ENCODE measurements at places on chromosomes 2 and 18.

DNA sequence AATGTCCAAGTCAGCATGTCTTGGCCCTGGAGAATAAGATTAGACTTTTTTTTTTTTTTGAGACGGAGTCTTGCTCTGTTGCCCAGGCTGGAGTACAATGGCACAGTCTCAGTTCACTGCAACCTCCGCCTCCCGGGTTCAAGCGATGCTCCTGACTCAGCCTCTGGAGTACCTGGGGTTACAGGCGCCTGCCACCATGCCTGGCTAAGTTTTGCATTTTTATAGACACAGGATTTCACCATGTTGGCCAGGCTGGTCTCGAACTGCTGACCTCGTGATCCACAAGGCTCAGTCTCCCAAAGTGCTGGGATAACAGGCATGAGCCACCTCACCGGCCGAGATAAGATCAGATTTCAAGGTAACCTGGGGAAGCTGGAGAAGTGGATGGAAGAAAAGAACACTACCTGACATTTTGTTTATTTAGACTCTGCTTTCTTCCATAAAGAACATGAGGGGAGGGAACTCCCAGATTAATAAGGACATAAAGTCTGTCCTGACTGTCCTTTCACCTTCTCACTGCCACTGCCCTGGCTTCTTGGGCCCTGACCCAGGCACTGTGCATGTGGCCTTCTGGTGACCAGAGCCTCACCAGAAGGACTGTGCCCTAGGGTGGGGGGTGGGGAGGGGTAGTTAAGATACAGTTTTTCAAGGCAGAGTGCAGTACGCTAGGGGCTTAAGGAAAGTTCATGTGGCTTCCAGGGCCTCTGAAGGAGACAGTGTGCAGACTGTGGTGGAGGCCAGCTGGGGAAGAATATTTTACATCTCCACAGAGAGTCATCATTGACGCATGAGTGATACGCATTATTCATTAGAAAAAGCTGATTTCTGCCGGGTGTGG, 4.8 kb upstream of the IMPA2 start:
- no peak for DNase-seq

- no peak for DNase-seq
Observed at GRCh38 chr2:47070155-47070919, 84.8 kb downstream of the STPG4 start.

DNA sequence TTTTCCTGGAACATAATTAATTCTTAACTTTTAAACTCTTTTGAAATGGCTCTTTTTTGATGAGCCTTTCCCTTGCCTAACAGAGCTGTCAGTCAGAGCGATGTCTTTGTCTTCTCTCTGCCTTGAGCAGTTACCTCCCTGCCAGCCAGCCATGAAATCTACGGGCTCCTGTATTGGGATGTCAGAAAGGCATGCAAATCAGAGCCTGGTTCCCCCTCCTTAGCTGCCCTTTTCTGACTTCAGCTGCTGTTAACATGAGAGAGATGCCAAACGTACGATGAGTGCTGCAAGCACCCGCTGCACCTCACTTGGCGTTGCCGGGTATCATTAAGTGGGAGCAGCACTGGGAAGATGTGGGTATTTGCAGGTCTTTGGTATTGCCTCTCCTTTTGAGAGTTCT, 131.4 kb upstream of the BOD1L2 start:
- no peak for DNase-seq

DNA sequence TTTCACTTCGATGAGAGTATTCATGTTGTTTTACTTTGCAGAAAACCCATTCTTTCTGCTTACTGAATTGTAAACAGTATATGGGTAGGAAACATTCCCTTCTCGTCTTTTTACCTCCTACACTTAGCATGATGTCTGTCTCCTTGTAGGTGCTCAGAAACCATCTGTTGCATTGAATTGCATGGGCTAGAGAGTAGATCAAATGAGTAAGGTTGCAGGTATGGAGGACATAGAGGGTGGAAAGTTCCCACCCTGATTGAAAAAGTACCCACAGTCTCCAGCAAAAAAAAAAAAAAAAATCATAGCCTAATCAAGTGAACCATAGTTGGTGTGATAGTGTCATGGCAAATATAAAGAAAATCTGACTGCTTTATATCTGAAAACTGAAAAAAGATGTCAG, 1.7 kb downstream of the CYTIP start:
- peak; percentile 58 for DNase-seq

- DNase-seq = no peak
Observed at GRCh38 chr2:232133078-232133477, 171.6 kb downstream of the DIS3L2 start.

DNA sequence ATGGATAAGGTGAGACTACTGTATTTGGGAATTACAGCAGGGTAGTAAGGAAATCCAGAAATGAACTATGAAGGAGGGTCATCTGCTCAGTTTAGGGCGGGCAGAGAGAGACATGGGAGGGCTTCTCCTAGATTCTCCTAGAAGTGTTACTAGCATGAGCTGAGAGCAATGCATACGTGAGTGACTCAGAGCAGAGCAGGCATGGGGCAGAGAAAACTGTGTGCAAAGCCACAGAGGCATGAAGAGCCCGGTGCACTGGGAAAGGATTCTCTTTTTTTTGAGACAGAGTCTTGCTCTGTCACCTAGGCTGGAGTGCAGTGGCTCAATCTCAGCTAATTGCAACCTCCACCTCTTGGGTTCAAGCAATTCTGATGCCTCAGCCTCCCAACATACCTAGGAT, 116.2 kb downstream of the SOCS6 start:
- DNase-seq = no peak

DNA sequence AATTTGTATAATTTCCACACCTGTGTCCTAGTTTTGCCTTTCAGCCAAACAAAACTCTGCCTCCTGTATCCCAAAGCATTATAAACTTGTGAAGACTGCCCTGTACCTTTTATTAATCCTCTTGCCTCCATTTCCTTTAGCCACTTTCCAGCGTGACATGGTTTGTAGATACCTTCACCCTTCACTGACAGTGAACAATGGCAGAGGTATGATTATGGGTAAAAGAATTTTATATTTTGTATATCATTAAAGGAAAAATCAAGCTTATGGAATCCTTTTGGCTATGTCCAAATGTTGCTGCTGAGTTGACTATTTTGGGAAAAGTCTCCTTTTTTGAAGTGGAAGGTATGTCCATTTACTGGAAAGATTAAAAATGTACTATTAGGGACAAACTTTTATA, 251.7 kb downstream of the HNMT start:
- no peak for DNase-seq

DNA sequence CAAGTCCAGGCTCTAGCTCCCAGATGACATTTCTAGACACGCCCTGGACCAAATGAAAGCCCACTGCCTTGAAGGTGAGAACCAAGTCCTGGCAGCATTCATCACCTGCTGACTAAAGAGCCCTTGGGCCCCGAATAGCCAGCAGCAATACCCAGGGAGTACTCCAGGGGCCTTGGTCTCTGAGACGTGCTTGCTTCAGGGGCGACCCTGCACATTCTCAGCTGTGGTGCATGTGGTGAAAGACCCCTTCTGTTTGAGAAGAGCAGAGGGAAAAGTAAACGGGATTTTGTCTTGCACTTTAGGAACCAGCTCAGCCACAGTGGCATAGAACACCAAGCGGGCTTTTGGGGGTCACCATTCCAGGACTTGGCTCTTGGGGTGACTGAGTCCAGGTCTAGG, 260.5 kb upstream of the MYT1L start:
- no peak for DNase-seq

- no peak for DNase-seq
Observed at GRCh38 chr2:201320701-201321100, 36.4 kb downstream of the FLACC1 start.

DNA sequence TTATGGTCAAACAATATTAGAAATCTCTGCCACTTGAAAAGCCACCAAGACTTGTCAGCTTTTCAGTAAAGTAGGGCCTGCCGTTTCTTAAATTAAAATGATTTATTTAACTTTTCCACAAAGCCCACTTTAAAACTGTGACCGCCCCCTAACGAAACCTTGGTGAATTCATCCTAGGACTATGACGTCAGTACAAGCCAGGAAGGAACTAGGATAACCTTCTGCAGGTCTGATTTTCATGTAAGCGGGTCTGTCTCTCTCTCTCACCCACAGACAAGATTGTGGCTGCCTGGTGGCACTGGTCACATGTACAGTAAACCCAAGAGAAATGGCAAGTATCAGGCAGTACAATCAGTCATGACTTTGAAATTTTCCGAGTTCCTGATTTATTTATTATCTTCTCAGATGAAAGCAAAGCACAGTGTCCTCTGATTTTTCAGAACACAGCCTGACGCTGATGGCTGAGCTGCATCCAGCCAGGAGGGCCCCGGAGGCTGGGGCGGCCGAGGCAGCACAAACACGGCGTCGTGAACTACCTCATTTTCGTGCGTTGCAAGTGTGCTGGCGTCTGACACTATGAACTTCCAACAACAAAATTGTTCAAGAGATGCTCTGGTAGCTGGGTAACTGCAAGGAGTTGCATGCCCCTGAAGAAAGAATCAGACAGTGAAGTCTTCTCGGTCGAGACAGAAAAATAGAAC, 18.9 kb downstream of the SALL3 start:
- DNase-seq = no peak

GRCh38 chr2:61993422-61994024, 88.0 kb downstream of the COMMD1 start:
- DNase-seq = peak; percentile 38

DNA sequence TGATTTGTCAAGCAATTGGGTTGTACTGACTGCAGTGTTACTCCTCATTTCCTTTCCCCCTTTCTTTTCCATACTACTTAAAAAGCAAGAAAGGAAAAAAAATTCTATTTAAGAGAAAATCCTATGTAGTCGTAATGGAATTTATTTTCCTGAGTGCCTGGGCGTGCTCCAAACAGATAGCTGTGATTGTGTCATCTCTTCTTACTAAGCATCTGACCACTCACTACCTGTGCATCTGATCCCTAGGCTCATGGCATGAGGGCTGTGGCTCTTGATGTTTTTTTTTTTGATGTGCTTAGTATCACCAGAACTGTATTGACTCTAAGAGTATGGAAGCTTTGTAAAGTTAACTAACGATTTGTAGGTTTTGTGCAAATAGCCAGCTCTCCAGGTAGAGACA, 19.0 kb downstream of the CRIM1 start:
- DNase-seq = no peak

GRCh38 chr2:84686783-84687476, 170.6 kb downstream of the DNAH6 start:
- DNase-seq = no peak

GRCh38 chr2:25853038-25853638, 25.1 kb downstream of the ASXL2 start:
- DNase-seq = peak; percentile 18

GRCh38 chr2:74653589-74653984, 460 bp upstream of the SEMA4F start:
- DNase-seq = no peak

GRCh38 chr2:34104601-34105000, 505.5 kb upstream of the FAM98A start:
- no peak for DNase-seq

- no peak for DNase-seq
Observed at GRCh38 chr2:228079194-228079593, 102.3 kb downstream of the SPHKAP start.
